ENCODE measurements at places on chromosomes 6 and 20. TPM values are rescaled to one million over a fixed set of nuclear protein-coding genes. Genes with fewer than 3 reads are reported as not detected.

GRCh38 chr6:11245381-11246256, 13.2 kb upstream of the NEDD9 start:
- no peak for DNase-seq

- DNase-seq, result peak; percentile 86
Observed at GRCh38 chr6:23180504-23181293, 611.3 kb downstream of the HDGFL1 start.

GRCh38 chr6:19714434-19715166, 122.6 kb upstream of the ID4 start:
- DNase-seq, result no peak

DNA sequence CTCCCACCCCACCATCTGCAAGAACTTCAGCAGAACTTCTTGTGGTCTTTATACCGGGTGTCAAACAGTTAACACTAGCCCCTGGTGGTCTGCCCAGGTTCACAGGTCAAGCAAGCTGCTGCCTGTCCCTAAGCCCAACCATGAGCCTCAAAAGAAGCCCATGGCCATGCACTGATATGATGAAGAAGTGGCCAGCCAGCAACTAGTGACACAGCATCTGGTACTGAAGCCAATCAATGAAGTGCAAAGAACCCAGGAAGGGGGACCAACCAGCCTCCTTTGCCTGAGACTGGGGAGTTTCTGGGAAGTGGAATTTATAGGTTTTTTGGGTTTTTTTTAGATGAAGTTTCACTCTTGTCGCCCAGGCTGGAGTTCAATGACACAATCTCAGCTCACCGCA, 127.8 kb downstream of the MAFB start:
- DNase-seq, result no peak

GRCh38 chr6:72580281-72580940, 41.5 kb upstream of the KCNQ5 start:
- DNase-seq, result peak; percentile 78

- peak; percentile 18 for DNase-seq
Observed at GRCh38 chr20:37726971-37727956, 33.4 kb downstream of the CTNNBL1 start.

GRCh38 chr6:166705069-166705468, 78.0 kb upstream of the RPS6KA2 start:
- DNase-seq, result no peak

GRCh38 chr20:62267543-62267942, 29.2 kb downstream of the OSBPL2 start:
- DNase-seq, result no peak

DNA sequence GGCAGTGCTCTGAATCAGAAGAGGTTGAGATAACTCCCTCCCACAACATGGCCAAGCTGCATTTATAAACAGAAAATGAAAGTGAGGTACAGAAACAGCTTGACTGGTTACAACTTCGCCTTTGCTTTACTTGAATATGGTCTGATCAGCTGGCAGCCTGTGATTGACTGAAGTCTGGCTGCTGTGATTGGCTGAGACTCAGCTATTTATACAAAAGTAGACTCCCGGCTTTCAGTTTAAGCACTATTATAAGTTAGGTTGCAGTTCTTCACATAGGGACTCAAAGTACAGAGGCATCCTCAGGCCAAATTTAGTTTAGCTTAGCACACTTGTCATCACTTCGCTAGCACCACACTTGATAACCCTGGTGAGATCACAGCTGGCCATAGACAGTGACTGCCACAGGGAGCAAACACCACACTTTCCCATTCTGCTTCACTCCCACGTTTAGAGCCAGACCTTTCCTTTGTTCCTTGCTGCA, 362.6 kb downstream of the EPM2A start:
- peak; percentile 22 for DNase-seq

GRCh38 chr6:42118162-42119001, 24.0 kb downstream of the C6orf132 start:
- DNase-seq, result no peak

DNA sequence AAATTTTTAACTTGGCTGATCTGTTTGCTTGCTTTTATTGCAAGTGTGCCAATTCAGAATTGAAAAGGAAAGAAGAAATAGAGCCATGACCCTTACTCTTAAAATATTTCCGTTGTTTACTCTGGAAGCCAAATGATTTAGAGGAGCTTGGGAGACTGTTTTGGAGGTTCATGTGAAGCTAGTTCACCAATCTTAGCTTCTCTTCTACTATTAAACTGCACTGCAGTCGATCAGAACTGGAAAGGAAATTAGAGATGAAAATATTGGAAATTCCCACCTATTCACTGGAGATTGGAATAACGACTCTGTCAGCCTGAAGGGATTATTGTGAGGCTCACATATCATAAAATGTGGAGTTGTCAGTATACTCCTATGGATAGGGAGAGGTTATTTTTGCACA, 81.8 kb downstream of the MLIP start:
- no peak for DNase-seq

DNA sequence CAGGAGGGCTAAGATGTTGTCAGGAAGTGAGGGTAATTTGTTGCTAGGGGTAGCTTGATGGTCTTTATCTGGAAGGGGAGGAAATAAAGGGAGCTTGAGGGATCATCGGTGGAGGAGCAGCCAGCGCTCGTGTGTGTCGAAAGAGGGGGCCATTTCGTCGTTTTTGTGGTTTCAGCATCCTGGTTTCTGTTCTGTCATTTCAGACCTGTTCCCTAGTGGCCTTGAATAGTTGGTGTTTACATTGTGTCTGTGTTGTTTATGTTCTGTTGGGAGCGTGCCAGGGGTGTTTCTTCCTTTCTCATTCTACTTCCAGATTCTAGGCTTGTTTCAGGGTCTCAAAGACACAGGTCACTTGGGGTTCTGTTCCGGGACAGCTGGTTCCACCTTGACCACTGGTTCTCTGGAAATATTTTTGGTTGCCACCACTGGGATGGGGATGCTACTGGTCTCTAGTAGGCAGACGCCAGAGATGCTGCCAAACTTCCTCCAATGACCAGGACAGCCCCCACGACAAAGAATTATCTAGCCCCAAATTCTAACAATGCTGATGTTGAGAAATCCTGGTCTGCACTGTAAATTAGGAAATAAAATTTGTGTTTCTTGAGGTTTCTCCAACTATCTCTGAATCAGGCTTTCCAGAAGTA, 113.9 kb upstream of the NAA20 start:
- DNase-seq, result no peak

DNA sequence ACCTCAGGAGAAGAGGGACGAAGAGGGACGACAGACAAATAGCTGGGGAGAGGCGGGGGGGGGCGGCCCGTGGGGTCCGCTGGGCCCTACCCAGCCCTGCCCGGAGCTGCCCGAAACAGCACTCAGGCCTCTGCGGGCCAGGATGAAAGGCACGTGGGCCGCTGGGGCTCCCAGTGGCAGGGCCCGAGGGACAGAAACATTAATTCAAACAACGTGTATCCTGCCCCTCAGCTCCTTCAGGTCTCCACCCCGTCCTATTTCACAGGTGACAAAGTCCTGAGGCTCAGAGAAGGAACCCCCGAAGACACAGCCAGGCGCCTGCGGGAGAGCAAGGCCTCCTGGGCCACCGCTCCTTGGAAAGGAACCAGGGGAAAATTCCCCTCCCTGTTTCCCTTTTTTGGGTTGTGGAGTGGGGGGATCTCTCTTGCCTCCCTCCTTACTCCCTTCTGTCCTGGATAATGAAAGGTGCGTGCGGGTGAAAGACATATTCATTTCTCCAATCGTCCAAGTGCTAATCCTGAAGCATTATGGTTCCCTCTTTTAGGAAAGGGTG, 93.3 kb downstream of the RNASET2 start:
- no peak for DNase-seq

- no peak for DNase-seq
Observed at GRCh38 chr6:142367501-142368018, 65.8 kb downstream of the ADGRG6 start.

DNA sequence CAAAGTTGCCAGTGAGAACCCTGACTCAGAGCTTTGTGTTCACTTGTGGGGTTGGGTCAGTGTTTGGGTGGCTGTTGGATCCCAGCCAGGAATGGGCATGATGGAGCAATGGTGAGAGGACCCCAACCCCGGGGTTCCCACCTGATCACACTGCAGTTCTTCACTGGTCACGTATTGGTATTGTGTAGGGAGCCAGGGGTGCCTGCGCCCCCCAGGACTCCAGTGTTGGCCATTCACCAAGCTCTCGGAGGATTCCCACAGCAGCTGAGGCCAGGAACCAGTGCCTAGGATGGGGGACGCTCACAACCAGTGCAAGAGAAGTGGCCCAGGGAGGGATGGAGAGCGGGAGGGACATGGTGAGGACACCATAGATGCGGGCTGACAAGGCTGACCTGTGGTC, 207.2 kb downstream of the CDH4 start:
- no peak for DNase-seq

GRCh38 chr6:32369660-32370059, 2.0 kb downstream of the TSBP1 start:
- DNase-seq, result peak; percentile 76

GRCh38 chr20:58626051-58626450, 25.0 kb upstream of the STX16 start:
- DNase-seq, result no peak

GRCh38 chr20:56861590-56861989, 232.5 kb downstream of the TFAP2C start:
- no peak for DNase-seq

GRCh38 chr6:104591573-104592334, 268.0 kb downstream of the HACE1 start:
- DNase-seq, result no peak

- peak; percentile 25 for DNase-seq
Observed at GRCh38 chr6:125296471-125296870, 5.3 kb downstream of the HDDC2 start.

DNA sequence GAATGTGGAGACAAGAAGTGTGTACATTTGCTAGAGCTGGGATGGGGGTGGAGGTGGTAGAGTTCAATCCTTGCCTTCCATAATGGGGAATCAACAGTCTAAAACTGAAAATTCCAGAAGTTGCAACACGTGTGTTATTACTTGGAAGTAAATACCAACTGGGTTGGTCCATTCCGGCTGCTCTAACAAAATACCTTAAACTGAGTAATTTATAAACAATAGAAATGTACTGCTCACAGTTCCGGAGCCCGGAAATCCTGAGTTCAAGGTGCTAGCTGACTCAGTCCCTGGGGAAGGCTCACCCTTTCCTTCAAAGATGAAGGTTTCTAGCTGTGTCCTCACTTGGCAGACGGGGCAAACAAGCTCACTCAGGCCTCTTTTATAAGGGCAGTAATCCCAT, 59.0 kb downstream of the RIN2 start:
- peak; percentile 94 for DNase-seq

Gene TAGAP
- total RNA-seq, result 0.10 TPM

Gene SAMD5
- 0.93 TPM for total RNA-seq

Gene SLC44A4
- total RNA-seq, result 0.29 TPM

Gene MAS1
- not detected for total RNA-seq

Gene PROKR2
- total RNA-seq, result not detected

Gene ANKS1A
- 18.0 TPM for total RNA-seq

Gene CTCFL
- total RNA-seq, result not detected

Gene SPEF1
- 0.45 TPM for total RNA-seq

Gene CDK19
- 20.4 TPM for total RNA-seq

Gene CD2AP
- total RNA-seq, result 68.8 TPM

Gene TRIM10
- total RNA-seq, result not detected
